ENCODE measurements at places on chromosomes 4 and X.

GRCh38 chrX:150649096-150649870, 43.9 kb upstream of the MTMR1 start:
- peak; percentile 42 for DNase-seq

DNA sequence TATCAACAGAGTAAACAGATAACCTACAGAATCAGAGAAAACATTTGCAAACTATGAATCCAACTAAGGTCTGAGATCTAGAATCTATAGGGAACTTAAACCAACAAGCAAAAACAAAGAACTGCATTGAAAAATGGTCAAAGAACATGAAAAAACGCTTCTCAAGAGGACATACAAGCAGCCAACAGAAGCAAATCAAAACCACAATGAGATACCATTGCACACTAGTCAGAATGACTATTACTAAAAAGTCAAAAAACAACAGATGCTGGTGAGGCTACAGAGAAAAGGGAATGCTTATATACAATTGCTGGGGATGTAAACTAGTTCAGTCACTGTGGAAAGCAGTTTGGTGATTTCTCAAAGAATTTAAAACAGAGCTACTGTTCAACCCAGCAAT, 255.7 kb downstream of the TMEM47 start:
- DNase-seq: no peak

DNA sequence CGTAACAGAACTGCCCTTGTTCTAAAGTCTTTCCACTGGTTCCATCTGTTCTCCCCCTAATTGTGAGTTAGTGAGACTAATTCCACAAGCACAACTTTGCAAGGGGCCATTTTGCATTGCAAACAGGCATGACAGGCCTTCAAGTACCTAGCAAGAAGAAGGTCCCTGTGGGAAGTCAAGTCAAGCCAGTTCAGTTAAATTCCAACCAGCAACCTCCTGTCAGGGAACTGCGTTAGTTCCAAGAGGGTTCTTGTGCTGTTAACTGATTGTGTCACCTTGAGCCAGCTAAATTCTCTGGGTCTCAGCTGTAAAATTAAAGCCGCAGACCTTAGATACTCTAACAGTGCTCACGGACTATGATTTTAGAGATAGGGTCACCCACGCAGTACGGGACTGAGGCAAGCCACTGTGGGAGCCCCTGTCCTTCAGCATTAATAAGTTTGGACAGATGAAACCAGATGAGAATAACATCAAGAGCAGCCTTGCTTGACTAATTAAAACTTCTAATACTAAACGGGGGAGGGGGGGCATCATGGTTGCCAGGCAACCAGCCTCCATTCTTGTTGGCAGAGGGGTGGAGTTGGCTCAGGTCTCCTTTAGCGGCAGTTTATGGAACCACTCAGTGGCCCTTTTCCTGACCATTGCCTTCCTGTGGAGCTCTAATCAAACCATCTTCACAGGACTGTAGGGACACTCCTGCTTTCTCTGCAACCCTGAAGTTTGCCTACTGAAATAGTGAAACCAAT, 24.1 kb upstream of the TMEM150C start:
- DNase-seq: no peak

- no peak for DNase-seq
Measured at GRCh38 chrX:115573185-115573584, 12.2 kb downstream of the PLS3 start.

- no peak for DNase-seq
Measured at GRCh38 chr4:36256398-36256891, 12.1 kb upstream of the ARAP2 start.

DNA sequence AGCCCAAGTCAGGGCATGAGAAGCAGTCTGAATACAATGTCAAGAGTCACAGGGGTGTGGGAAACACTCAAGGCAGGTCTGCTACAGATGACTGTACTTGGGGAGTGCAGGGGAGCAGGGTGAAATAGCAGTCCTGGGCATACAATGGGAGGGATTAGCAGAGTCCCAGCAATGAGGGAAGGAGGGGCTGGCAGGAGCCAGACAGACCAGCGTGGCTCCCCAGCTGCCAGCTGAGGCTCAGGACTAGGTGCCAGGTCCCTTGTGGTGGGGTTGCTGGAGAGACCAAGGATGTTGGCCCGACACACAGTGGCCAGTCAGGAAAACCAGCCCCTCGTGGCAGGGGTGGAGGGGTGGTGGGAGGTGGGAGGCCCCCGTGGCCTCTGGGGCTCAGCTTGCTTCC, 86.6 kb downstream of the RTL5 start:
- DNase-seq: no peak
